NCI-H1048 (cell line): ENCODE measurements at places on chromosomes 4 and X.

DNA sequence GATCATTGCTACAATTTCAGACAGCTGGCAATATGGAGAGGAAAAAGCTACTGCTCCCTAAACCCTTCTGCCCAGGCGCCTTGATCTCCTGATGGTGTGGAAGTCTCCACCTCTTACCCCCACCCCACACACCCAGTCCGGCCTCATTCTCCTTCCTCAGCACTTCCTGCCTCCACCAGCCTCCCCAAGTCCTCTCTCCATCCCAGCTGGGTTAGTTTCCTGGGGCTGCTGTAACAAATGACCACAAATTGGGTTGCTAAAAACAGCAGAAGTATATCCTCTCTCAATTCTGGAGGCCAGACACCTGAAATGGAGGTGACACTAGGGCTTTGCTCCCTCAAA is 1.1 kb upstream of the CCNQ start:
- no peak for DNase-seq

DNA sequence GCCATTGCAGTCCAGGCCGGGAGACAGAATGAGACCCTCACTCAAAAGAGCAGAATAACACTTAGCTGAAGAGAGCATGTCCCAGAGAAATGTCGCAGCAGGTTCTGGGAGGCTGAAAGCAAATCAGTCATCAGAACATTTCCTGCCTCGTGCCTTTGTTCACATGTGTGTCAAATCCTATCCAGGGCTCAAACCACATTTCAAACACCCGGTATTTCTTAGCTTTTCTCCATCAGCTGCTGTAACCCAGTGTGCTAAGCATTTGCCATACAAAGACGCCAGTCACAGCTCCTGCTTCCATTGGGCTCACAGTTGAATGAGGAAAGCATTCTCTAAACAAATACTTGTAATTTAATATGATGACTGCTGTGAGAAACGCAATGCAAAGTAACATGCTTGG is 6.0 kb downstream of the PALLD start:
- no peak for DNase-seq

GRCh38 chrX:148647651-148648050 is 147.2 kb downstream of the AFF2 start:
- no peak for DNase-seq

- no peak for DNase-seq
These were observed 8.8 kb downstream of the TMEM255A start for GRCh38 chrX:120302434-120302833.

GRCh38 chrX:139758809-139759208 is 50.8 kb upstream of the MCF2 start:
- DNase-seq: no peak

DNA sequence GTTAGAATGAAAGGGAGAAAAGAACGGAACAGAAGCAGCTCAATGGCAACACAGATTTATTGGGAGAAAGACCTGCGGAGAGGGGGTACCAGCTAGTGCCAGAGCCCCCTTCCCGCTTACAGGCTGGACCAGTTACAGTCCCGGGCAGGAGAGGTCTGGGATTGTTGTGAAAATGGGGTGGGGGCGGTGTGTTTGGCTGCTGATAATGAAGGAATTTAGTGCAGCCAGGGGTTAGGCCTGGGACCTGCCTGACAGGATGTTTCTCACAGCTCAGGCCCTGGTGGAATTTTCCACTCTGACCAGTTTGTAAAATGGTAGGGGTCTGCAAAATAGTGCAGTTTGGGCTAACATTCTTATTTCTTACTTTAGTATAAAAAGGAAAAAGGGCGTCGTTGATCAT is 75.4 kb upstream of the SPIN4 start:
- DNase-seq: no peak

DNA sequence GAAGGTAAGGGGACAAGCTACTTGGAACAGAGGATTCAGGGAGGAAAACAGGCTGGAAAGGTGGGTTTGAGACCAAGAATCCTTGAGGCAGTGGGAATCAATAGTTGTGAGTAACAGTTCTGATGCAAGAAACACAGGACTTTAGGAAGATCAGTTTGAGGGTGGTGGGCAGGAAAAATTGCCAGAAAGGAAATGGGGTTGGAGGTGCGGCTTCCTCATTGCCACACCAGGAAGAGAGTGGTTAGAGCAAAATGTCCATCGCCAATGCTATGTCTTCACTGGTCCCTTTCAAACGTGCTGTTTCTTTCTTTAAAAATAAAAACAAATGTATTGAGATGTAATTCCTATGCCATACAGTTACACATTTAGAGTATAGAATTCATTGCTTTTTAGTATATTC is 57.1 kb upstream of the NOCT start:
- no peak for DNase-seq

GRCh38 chrX:140799216-140799615 is 89.7 kb downstream of the LINC00632 start:
- no peak for DNase-seq

DNA sequence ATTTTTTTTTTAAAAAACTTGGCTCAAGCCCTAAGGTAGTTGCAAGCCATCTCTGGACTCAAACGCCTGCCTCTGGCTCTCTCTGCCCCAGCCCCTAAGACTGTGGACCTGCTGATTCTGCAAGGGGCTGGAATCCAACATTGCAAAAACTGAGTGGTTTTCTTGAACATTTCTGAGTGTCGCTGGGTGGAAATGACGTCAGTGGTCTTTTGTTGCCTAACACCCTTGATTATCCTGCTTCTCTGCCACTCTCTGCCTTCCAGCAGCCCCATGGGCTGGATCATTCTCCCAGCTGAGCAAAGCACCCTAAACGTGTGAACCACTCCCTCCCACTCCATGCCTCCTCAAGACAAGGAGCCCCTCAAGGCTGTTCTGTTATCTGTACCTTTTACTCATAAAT is 16.6 kb downstream of the BST1 start:
- no peak for DNase-seq

GRCh38 chrX:131795442-131796229 is 227.5 kb upstream of the STK26 start:
- no peak for DNase-seq
